SK-N-SH (cell line): ENCODE measurements at places on chromosomes 7 and 10. TPM values are rescaled to one million over a fixed set of nuclear protein-coding genes. Genes with fewer than 3 reads are reported as not detected.

The ZNF722 gene
- not detected in 2 replicates for polyA plus RNA-seq

GRCh38 chr7:115135146-115135545, 213.3 kb downstream of the MDFIC start:
- no peak for DNase-seq

- no peak for DNase-seq
Observed at GRCh38 chr10:24542314-24543270, 181.1 kb downstream of the ARHGAP21 start.

DNA sequence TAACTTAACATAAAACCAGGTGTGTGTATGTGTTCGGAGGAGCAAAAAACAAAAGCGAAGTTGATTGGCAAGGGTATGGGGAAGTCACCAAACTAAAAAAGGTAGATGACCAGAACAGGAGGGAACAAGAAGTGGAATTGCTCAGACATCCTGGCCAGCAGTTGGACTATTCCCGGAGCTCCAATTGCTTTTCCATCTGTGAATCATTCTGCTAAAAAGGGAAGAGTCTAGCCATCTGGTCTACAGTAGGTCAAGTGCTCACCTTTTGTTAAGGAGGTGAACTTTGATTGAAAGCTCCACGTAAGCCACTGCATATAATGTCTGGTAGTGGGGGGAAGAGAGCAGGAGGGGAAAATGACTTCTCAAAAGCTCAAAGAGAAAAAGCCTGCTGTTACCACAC, 50.0 kb upstream of the BET1 start:
- no peak for DNase-seq

The NCOA4 gene
- polyA plus RNA-seq: 30.3 and 44.9 TPM in 2 replicates

DNA sequence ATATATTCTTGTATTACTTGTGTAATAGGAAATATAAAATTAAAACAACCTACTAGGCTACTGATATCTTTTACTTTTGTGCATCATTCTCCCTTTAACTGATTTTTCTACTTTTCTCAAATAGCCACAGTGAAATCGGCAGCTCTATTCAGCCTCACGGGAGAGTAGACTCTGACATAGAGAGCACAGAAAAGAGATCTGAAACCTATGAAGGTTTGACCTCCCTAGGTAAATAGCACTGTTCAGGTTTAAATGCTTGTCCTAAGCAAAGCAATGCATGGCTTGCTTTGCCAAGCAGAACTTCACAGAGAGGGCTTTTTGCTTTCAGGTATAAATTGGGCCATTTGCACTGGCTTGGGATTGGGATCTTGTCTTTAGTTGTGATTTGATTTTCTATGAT, 53.1 kb downstream of the ACADSB start:
- no peak for DNase-seq

- no peak for DNase-seq
Observed at GRCh38 chr7:37538945-37539344, 90.3 kb upstream of the ELMO1 start.

The TMEM196 gene
- polyA plus RNA-seq: not detected in 2 replicates
